ENCODE measurements at places on chromosomes 6 and 20. TPM values are rescaled to one million over a fixed set of nuclear protein-coding genes. Genes with fewer than 3 reads are reported as not detected.
A peak's percentile ranks its signal among the peaks of the same experiment; 100 is the strongest.

FAM209B gene
- not detected for total RNA-seq

MARCKS gene
- 171 TPM for total RNA-seq

AHCY gene
- 161 TPM for total RNA-seq

FRS3 gene
- 1.2 TPM for total RNA-seq

CNR1 gene
- total RNA-seq = not detected

PAX1 gene
- not detected for total RNA-seq

OGFRL1 gene
- total RNA-seq = 17.6 TPM

EFCAB8 gene
- 0.07 TPM for total RNA-seq

TREML2 gene
- not detected for total RNA-seq

SLC9A8 gene
- 6.2 TPM for total RNA-seq

OPRM1 gene
- not detected for total RNA-seq

SAPCD1 gene
- total RNA-seq = 0.78 TPM

DNA sequence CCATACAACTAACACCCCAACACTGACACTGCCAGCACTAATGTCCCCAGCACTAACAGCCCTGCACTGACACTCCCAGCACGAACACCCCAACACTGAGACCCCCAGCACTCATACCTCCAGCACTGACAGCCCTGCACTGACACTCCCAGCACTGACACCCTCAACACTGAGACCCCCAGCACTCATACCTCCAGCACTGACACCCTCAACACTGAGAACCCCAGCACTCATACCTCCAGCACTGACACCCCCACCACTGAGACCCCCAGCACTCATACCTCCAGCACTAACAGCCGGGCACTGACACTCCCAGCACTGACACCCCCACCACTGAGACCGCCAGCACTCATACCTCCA, 57.2 kb downstream of the ERMARD start:
- DNase-seq = no peak

DNA sequence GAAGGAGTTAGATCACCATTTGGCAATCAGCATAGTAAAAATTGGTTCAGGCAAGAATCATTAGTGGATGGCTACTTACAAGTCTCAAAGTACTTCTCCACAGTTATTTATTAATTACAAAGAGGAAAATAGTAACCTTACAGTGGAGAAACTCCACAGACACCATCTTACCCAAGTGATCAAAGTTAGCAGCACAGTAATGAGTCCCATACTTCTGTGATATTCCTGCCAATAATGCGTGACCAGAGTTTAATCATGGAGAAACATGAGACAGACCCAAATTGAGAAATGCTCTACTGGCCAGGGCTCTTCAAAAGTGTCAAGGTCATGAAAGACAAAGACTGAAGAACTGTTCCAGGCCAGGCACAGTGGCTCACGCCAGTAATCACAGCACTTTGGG, 9.5 kb downstream of the TBC1D7 start:
- DNase-seq = no peak

DNA sequence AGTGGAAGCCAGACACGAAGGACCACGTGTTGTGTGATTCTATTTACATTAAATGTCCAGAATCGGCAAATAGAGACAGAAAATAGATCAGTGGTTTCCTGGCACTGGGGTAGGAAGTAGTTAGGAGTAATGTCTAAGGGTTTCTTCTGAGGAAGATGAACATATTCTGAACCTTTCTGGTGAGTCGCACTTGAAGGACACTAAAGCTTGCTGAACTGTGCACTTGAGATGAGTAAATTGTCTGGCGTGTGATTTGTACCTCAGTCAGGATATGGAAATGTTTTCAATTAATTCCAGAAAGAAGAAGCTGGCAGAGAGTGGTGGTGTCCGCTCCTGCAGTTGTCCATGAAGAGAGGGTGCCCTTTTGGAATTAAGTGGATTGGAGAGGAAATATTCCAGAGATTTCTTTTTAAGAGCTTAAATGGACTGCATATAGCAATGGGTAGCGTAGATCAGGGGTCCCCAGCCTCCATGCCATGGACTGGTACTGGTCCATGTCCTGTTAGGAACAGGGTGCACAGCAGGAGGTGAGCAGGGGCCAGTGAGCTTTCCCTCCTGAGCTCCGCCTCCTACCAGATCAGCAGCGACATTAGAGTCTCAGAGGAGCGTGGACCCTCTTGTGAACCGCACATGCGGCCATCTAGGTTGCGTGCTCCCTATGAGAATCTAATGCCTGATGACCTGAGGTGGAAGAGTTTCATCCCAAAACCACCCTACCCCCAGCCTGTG, 12.4 kb upstream of the KIF25 start:
- no peak for DNase-seq

GRCh38 chr20:57080796-57081195, 185.6 kb downstream of the BMP7 start:
- DNase-seq = no peak

- DNase-seq = no peak
These were observed 37.6 kb downstream of the BEND3 start for GRCh38 chr6:107077710-107078109.

DNA sequence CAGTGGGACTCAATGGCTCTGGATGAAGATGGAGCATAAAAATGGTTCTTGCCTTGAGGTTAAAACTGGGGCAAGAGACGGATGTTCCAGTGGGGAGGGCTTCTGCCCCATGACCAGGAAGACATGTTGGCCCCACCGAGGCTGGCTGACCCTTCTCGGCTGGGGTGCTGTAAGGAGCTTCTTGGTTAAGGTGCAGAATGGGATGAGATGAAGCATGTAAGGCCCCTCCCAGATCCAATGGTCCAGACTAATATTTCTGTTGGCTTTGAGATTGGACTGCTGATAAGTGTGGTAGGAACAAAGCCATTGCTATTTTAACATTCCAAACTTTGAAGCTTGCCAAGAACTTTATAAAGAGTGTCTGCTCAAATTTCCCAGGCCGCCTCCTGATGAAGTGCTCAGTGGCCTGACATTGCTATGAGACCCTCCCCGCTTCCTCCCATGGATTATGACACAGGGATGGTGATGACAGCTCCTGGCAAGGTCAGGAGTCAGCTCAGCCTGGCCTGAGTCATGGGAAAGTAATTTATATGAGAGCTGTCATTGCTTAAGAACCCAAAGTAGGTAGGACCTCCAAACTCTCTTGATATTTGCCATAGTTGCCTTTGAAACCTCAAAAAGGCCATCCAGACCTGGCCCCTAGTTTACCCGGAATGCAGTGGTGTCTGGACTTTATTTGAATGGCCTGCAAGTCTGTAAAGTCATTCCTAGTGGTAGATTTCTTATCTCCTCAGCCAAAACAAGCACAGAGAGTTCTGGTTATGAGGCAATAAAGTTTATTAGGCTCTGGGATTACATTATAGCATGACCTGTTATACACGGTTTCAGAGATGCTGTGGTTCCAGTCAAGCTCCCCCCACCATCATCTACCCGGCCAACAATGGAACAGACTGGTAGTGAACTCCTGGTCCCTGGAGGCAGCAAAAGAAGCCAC, 55.2 kb downstream of the TGM2 start:
- peak; percentile 59 for DNase-seq

- no peak for DNase-seq
These were observed 262.3 kb downstream of the ZNF217 start for GRCh38 chr20:53331151-53331973.

DNA sequence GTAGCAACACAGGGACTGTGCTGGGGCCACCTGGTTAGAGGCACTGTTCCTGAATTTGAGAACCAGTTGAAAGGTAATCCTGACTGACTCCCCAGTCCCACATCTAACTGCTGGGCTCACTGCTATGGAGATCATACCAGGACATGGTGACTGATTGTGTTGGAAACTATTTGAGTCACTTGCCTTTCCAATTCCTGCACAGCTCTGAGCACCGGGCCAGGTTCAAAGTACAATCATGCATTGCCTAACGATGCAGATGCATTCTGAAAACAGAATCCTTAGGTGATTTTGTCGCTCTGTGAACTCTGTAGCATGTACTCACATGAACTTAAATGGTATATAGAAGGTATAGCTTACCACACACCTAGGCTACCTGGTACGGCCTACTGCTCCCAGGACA, 215.3 kb downstream of the BMP7 start:
- no peak for DNase-seq

DNA sequence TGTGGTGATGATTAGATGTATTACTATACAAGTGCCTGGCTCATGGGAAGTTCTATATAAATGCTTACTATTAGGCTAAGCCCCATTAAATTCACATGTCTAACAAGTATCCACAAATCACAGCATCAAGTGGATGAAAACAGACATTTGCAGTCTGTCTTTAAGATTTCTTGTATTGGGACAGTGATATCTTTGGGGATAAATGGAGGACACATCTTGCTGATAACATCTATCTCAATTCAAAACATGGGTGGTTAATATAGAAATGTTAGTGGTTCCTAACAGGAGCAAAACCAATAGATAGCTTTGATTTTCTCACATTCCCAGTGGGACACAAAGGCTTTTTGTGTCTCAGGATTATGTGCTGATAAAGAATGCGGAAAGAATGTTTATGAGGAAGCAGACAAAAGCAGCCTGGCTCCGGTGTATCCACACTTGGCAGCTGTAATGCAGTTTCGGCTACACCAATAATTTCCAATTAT, 29.3 kb downstream of the PTPRK start:
- no peak for DNase-seq

DNA sequence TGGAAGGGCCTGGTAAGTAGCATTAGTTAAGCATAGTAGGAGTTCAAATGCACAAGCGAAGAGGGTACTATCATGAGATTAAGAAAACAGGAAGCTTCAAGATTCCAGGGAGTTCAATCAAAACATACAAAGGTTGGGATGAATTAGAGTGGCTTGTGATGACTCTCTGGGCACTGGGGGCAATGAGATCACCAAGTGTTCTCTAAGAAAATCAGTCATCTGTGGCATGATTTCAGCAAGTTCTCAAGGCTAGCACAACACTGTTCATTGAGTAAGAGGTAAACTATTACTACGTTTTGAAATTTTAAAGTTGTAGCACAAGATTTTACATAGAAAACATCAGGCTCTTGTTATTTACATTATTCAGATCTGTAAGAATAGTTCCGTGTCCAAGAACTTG, 139.7 kb upstream of the FLRT3 start:
- no peak for DNase-seq

DNA sequence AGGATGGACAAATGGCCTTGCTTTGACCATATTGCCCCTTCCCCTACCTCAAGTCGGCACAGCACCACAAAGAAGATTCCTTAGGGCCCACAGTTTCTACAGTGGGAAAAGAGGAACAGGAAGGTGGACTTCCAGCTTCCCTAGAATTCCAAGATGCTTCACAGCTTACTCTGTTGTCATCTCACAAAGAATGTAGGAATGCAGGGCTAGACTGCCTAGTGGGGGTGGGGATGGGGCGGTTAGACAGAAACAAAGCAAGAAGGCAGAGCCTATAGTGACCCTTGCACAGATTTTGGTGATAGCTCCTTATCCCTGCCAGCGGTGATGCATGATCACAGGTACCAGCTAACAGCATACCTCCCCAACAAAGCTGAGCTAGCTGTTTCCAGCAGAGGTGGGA, 607.6 kb upstream of the MAN1A1 start:
- no peak for DNase-seq

DNA sequence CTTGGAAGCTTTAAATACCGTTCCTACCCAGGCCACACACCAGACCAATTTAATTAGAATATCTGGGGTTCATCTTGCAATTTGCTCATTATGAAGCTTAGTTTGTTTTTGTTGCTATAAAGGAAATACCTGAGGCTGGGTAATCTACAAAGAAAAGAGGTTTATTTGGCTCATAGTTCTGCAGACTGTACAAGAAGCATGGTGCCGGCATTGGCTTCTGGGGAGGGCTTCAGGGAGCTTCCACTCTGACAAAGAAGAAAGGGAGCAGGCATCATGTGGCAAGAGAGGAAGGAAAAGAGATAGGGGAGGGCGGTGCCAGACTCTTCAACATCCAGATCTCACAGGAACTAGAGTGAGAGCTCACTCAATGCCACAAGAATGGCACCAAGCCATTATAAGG, 73.6 kb downstream of the RNF182 start:
- no peak for DNase-seq

DNA sequence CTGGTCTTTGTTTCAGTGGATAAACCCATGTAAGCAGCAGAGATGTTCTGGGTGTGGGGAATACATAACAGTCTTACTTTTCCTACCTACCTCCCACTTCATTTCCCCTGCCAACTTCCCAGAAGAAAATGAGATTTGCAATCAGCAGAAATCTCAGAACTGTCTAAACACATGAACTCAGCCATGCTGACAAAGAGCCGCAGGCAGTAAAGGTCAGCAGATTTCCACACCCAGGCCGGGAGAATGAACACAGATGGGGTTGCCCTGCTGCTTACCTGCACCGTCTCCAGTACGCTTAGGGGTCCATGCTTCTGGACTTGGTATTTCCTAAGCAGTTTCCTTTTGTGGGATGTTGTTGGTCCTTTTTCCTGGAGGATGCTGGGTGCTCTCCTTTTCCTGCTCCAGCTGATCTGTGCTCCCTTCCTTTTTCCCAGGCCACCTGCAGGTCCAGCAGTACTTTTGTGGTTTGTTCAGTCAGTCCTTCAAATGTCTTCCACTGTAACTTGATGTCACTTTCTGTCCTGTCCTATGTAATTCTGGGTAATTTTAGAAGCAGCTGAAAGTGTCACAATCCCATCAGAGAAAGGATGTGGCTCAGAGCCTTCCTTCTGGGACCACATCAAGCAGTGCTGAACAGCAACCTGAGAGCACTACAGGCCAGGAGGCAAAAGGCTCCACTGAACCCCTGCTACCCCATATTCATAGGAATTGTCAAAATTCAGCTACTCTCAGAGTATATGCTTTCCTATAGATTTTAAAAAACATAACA, 129.0 kb downstream of the CEP57L1 start:
- DNase-seq = no peak

DNA sequence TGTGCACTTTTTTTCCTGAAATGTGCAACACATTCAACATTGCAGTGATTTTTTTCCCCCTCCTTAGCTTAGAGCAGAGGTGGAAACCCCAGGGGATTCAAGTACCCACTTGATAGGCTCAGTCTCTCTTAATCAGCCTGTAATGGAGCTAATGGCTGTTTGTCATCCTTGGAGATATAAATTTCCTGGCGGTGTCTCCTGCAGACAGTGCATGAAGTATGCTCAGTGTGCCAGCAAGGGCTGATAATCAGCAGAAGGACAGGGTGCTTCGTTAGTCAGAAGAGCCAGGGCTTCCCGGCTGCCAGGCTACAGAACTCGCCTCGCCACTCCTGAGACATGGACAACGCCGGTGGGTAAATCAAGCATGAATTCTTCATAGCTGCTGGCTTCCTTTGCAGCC, 69.8 kb upstream of the PHACTR2 start:
- DNase-seq = no peak

GRCh38 chr6:24321538-24322162, 36.2 kb downstream of the DCDC2 start:
- DNase-seq = no peak

DNA sequence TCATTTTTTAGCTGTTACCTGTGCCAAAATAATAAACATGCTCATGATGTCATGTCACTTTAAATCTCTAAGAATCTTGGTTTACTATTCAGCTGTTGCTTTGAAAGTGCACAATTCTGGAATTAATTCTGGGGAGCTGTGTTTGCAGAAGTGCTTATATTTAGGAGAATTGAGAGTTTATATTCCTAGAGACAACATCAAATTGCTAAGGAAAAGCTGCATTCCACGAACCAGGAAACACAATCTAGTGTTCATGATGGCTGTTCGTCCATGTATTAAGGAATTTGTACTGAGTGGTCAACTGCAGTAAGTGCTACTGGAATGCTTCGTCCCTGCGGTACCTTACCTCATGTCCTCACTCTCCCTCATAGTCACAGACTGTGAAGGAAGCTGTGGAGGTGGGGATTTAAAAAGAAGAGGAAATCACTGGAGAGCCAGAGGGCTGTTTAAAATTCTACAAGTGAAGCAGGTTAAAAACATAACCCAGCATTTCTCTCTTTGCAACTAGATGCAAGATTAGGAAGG, 161.0 kb downstream of the TRMT11 start:
- DNase-seq = no peak

- DNase-seq = no peak
These were observed 3.1 kb downstream of the DSP start for GRCh38 chr6:7544597-7544996.

All from pulmonary artery endothelial cell (primary cell).